ENCODE measurements at places on chromosomes 7 and 10.
A peak's percentile ranks its signal among the peaks of the same experiment; 100 is the strongest.

DNA sequence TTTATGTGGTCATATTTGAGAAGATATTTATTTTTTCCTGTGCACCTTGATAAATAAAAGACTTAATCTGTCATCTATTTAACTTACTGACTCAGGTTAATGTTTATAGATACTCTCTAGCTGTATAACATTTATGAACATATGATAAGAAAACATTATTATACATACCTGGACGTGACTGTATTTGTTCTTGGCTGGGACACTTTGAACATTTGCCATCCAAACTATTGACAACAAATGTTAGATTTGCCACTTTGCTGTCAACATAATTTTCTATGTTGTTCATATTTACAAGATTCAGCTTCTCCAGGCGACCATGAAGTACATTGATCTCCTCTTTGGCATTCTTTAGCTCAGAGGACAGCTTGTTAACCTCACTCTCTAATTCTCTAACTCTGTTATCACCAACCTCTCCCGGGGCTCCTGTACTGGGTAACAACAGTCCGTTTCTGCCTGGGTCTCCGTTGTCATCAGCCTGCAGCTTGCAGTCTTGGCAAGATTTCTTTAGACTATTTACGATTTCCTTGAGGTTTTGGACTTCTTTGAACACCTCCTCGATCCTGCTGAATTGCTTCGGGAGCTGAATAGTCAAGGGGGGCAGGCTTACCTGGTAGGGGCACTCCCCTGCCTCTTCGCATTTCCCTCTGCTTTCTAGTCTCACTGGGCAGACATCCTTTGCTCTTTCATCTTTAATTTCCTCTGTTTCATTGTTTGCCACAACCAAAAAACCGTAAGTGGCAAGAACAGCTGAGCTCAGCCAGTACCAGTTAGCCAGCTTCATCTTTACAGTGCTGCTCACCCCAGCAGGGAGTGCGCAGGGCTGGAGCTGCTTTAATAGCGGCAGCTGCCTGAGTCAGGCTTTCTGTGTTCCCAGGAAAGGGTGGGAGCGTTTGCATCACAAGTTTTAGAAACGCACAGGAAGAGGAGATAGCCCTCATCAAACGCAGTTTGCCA, at the start of gene FGL2:
TSS of gene FGL2 (minus strand) at position 807 of the 954 bp plus-strand sequence. CDS start at position 781, 26 bp downstream.
- DNase-seq = peak; percentile 86

- DNase-seq = no peak
Measured at GRCh38 chr10:107576746-107577145, 412.2 kb upstream of the SORCS1 start.

- no peak for DNase-seq
Measured at GRCh38 chr10:110510086-110510485, 12.4 kb downstream of the DUSP5 start.

- DNase-seq = no peak
Measured at GRCh38 chr7:138512092-138512858, 52.2 kb downstream of the TRIM24 start.

DNA sequence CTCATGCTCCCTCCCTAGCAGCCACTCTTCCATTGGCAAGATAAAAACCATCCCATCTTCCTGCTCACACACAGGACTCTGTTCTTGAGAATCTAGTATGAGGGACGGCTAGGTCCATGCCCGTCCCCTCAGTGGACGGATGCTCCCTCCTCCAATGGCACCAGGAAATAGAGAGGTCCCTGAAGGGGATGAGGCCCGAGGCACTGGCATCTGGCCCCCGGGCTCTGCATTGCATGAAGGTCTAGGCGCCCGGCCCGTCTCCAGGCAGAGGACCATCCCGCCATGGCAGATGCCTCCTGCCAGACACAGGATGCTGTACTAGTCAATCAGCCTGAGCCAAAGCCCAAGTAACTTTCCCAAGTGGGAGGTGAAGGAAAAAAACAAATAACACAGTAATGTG, 15.0 kb downstream of the PRKAG2 start:
- no peak for DNase-seq

DNA sequence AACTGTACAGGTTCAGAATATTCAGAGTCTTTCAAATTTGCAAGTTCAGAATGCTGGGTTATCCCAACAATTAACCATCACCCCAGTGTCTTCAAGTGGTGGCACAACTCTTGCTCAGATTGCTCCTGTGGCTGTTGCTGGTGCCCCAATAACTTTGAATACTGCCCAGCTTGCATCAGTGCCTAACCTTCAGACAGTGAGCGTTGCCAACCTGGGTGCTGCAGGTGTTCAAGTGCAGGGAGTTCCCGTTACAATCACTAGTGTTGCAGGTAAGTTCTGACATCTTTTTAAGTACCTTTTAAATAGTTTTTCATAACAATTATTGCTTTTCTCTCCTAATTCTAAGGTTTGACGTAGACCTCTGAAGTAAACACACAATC, 2.7 kb downstream of the SP4 start:
- DNase-seq = no peak

GRCh38 chr7:151265351-151265931, 16.9 kb upstream of the SMARCD3 start:
- DNase-seq = no peak

GRCh38 chr10:113099431-113100183, 149.6 kb downstream of the TCF7L2 start:
- no peak for DNase-seq

DNA sequence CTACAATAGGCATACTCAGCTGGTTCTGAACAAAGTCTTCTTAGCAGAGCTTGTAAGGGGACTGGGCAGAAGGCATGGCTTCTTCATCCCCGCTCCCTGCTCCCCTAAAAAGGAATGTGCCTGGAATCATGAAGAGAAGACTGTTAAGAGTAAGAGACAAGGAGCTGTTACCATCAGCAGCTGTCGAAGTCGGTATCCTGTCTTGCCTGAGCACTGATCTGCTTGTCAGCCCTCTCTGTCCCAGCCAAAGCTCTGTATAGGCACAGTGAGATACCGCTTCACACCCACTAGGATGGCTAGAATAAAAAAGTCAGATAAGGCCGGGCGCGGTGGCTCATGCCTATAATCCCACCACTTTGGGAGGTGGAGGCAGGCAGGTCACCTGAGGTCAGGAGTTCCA, 2.4 kb downstream of the ABLIM1 start:
- DNase-seq = no peak

DNA sequence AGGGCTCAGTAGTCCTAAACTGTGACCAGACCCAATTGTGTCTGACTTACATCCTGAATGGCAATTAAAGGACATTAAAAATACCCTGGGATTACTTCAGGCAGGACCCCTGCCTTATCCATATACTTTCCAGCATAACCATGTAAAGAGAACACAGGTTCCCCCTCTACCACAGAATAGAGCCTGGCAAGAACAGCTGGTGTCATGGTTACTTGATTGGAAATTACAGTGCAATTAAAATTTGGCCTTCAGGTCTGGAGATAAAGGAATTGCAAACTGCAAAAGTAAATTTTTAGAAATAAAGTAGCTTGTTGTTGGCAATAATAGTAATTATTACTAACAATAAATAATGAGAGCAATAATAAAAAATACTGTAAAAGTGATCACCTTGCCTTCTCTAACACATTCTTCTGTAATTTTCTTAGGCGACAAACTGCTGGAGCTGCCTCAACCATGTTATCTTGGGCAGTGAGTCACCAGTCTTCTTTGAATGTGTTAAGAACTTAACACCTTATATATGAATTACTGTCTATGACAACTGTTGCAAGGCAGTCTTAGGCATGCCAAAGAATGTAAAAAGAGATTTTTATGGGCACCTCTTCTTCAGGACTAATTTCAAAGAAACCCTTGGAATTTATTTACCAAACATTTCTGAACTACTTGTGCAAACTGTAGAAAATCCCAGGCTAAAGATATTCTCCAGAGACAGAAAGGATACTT, 53.7 kb downstream of the HIBADH start:
- no peak for DNase-seq

DNA sequence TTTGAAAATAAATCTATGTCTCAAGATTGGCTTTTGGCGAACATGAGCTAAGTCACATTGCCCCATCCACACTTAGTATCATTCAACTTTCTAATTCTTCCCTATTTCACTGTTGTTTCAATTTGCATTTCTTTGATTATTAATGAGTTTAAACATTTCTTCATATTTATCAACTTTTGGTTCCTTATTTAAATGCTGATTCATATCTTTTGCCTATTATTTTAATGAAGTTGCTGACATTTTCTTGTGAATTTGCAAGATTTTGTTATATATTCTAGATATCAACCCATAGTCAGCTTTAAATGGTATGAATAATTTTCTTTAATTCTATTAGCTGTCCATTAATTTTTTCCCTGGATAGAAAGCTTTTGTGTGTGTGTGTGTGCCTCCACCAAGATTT, 14.4 kb upstream of the TSGA13 start:
- DNase-seq = no peak

GRCh38 chr10:22976534-22976933, 48.7 kb downstream of the ARMC3 start:
- DNase-seq = no peak

GRCh38 chr7:51314726-51315125, 1.9 kb downstream of the COBL start:
- no peak for DNase-seq

- no peak for DNase-seq
Measured at GRCh38 chr10:110850099-110850498, 21.6 kb upstream of the PDCD4 start.

DNA sequence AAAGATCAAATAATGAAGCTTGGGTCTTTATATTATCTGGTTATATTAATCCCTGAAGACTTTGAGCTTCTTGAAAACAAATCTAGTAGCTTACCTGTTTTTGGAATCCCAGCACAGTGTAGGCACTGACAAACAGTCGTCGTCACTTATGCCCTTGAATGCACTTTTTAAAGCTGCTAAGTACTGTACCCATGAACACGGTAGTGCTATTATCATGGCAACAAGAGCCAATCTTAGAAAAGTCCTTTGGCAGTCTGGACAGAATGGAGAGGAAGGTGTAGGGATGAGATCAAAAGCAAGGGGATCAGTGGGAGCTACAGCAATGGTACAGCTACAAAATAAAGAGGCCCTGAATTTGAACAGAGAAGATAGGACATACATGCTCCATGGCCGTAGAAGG, 9.4 kb downstream of the SLC25A13 start:
- DNase-seq = no peak

DNA sequence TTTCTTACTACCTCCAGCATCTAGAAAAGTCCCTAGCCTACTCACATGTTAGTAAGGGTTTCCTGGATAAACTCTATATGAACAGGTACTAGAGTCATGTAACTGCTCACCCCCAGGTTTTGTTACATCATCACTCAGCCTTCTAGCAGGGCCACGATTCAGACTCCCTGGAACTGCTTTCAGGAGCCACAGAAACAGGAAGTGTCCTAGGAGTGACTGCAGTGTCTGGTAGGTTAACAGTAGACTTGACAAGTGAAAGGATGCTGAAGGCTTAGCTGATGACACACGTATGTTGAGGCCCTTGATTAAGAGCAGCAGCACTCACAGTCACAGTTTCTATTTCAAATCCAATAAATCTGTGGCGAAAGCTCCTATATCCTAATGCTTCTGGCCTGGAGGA, 101.2 kb downstream of the DNMBP start:
- no peak for DNase-seq

GRCh38 chr7:7642081-7642480, 1.5 kb downstream of the UMAD1 start:
- no peak for DNase-seq

- DNase-seq = no peak
Measured at GRCh38 chr10:84360637-84361365, 32.4 kb downstream of the CCSER2 start.

GRCh38 chr7:34042406-34042805, 137.1 kb downstream of the BMPER start:
- no peak for DNase-seq

DNA sequence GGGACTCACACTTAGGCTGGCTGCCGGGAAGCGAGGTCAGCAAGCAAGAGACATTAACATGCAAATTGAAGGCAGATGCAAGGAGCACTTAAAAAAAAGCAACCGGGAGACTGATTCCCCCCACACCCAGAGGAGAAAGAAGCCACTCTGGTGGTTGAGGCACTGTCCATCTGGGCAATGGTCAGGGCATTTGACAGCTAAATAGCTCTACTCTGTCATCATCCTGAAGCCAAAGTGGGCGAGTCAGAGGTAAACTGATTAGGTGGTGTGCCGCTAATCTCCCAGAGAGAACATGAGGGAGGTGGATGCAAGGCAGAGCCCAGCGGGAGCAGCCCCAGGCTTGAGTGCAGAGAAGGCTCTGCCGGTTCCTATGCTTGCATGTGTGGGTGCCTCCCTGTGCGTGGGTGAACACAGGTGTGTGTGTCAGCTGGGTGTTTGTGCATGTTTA, 100.6 kb downstream of the PLXNA4 start:
- DNase-seq = no peak

DNA sequence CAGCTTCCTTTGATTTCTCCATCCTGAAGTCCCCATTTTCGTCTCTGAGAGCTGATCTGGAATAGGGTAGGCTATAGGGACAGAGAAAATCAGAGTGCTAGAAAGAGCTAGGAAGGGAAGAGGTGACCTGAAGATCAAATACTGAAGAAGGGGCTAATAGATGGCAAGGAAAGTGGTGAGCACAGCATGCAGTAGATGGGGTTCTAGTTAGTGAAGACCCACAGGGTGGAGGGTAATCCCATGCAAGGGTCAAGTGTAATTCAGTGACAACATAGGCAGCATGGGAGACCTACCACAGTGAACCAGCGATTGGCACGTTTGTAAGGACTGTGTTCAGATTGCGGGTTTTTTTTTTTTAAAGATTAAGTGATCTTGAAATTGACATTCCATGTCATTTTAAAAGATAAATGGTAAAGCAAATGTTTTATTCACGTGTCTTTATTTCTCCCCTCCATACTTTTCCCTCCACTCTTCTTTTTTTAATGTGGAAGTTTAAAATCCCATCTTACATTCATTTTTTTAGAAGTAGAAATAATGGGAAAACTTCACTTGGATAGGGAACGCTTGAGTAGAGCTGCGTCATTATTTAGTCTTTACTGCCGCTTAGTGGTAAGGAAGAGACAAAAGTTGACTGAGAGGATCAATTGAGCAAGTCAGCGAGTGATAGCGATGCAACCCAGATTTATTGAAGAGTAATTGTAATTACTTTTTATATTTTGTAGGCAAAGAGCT, 21.0 kb upstream of the ABI1 start:
- no peak for DNase-seq

DNA sequence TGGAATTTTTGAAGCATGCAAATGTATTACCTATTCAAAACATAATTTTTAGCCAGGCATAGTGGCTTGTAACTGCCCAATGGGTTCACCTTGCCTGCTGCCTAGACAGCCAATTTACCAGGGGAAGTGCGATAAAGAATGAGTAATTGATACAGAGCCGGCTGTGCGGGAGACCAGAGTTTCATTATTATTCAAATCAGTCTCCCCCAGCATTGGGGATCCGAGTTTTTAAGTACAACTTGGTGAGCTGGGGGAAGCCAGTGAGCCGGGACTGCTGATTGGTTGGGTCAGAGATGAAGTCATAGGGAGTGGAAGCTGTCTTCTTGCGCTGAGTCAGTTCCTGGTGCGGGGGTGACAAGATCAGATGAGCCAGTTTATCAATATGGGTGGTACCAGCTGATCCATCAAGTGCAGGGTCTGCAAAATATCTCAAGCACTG, 29.1 kb upstream of the NRBF2 start:
- no peak for DNase-seq

GRCh38 chr7:131203291-131203976, 124.2 kb upstream of the MKLN1 start:
- no peak for DNase-seq

Data from coronary artery (tissue), 2 donors.